ENCODE measurements at places on chromosomes 5 and 9.
A peak's percentile ranks its signal among the peaks of the same experiment; 100 is the strongest.

GRCh38 chr9:105881021-105881420 is 186.7 kb downstream of the TMEM38B start:
- no peak for DNase-seq

DNA sequence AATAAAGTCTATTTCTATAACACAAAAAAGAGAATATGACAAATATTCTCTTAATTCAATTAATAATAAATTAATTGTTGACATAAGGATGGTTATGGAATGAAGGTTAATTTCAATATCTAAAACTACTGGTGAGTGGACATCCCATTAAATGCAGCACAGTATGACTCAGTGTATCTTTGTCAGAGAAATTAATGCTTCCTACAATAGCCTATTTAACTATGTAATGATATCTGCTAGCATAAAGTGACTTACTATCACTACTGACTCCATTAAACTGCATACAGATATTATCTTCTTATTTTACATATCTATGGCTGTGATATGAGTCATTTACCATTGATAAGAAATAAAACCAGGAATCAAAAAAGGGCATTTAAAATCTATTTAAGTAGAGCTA is 298.7 kb downstream of the CDH12 start:
- no peak for DNase-seq

- DNase-seq: no peak
Observed at GRCh38 chr9:137446851-137447471, 5.8 kb upstream of the ENTPD8 start.

DNA sequence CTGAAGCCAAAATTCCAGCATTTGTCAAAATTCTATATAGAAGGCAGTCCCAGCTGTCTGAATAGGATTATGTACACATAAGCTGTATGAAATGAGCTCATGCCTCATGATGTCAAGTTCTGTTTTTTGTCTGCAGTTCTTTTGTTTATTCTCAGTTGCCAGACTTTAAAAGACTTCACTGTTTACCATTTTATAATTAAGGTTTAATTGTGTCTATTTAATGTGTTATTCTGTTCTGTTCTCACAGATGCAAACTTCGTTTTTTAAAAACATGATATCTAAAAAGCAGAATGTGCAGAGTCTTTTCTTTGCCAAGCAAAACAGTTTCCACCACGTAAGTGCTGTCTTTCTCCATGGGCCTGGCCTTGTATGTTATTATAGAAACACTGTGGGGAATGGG is 31.1 kb downstream of the ERAP1 start:
- DNase-seq: no peak

GRCh38 chr9:15576350-15577050 is 23.7 kb downstream of the CCDC171 start:
- no peak for DNase-seq

DNA sequence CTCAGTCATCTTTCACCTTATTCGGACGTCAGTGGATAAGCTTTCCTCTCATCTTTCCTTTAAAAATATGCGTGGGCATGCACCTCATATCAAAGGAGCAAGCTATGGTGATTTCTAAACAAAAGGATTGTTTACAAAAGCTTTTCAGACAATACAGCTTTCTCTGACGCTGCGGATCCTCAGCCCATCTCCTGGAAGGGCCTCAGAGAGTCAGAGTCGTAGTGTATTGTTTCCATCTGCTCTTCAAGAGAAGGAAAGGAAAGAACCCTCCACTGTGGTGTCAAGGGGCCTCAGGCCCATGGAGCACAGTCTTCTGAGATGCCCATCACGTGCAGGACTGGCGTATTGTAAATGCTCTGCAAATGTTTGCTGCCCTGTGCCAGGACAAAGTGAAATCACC is 163.4 kb upstream of the MAP1B start:
- DNase-seq: no peak

DNA sequence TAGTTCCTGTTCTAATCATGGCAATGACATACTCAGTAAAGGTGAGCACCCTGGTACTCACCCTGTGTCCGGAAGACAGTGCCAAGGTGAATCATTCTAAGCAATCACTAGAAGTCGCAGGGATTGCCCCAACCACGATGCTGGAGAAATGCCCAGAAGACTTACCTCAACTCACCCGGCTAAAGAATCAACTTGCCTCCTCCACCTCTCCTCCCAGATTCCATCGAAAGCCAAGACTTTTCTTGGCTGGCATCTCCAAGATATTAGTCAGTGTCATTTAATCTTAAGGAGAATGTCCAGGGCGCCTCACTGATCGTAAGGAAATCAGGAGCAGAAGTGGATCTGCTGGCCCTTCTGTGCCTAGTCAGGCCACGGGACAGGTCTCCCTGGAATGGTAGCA is 204.9 kb downstream of the ERCC6L2 start:
- DNase-seq: no peak

DNA sequence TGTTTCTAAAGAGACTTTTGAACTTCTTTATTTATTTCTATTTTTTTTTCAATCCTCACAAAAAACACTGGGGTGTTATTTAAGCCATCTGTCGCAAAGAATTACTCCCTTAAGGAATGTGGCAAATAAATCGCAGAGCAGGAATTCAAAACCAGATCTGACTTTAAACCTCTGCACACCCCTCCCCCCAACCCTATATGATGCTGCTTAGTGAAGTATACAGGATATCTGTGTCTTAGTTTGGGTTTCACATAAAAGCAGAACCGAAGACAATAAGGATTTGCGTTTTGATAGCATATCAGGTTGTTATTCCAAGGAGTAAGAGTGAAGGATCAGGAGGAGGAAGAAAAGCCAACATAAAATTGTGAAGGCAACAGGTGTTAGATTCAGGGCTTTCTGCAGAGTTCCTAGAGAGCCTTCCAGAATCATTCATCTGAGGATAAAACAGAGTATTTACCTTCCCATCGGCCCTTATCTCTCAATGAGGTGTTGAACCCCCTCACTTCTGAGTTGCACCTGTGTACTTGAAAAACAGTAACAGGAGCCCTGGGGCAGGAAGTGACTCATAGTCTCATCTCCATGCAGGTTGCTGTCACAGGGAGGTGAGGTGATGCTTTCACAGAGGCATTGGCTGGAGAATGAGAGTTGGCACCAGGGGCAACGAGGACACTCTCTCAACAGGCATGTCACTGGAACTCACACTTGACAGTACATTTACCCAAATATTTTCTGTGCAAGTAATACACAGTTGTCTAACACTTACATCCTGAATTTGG is 33.5 kb upstream of the DMRT3 start:
- no peak for DNase-seq

- DNase-seq: no peak
Observed at GRCh38 chr5:17436761-17437221, 61.2 kb upstream of the TAF11L2 start.

- DNase-seq: peak; percentile 74
Observed at GRCh38 chr9:35748858-35749514, at the start of the genes GBA2 and RGP1. GBA2 (minus strand) TSS chr9:35749228; CDS start chr9:35748704, 524 bp downstream. RGP1 (plus strand) TSS chr9:35749287; CDS start chr9:35749756, 469 bp downstream.

GRCh38 chr5:115435065-115435777 is 109.4 kb downstream of the FEM1C start:
- DNase-seq: no peak

- no peak for DNase-seq
Observed at GRCh38 chr5:78499485-78499884, 139.1 kb downstream of the SCAMP1 start.

GRCh38 chr9:34070606-34071324 is 22.1 kb upstream of the UBAP2 start:
- no peak for DNase-seq

GRCh38 chr9:131620764-131621520 is 75.6 kb downstream of the PRRT1B start:
- DNase-seq: no peak

DNA sequence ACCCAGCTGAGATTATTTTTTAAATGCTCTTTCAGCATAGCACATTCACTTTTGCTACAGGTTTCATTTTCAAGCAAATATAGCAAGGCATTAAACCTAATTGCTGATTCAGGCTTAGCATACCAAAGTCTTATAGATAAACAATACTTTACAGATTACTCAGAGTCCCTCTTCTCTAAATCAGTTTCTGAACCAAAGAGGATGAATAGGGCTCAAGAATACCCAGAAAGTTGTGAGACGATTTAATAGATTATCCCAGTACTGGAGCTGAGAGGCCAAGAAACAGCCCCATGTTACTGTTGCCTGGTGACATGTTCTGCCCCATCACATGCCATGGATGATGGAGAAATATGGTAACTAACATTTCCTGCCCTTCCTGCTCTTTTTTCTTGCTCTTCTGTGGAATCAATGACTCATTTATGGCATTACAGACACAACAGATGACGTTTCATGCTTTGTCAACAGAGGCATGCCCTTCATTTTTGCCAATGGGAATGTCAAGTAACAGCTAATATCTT is 18.1 kb upstream of the SSBP2 start:
- no peak for DNase-seq

DNA sequence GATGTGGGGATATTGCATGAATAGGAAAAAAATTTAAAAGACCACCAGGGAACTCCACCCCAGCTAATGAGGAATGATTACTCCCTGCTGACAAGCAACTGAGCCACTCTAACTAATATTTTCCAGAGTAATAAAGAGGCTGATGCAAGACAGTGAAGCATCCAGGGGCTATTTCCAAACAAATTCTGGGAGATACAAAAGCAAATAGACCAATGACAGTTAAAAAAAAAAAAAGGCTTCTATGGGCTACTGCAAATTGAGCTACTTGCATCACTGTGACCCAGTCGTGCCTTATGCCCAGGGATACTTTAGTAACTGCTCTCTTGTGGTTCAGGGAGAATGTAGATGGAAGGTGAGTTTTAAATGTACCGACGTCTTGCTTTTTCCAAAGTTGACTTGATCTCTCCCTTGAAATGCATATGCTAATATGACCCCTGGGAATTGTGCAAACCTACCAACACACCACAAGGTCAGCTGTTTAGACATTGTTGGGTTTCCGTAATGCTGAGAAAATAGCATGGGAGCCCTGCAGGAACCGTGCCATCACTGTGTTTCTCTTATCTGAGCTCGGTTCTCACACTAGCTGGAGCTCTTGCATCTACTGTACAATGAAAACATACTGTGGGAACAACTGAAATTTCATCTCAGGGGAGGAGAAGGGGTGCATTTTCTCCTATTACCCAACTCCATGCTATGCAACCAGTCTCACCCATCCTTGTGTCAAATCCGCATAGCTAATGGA is 250.6 kb upstream of the MAP3K1 start:
- DNase-seq: no peak

- no peak for DNase-seq
Observed at GRCh38 chr9:21251190-21251589, 11.4 kb upstream of the IFNA14 start.

- no peak for DNase-seq
Observed at GRCh38 chr5:12313602-12314001, 409.4 kb upstream of the CTNND2 start.

GRCh38 chr5:34053133-34053532 is 10.1 kb upstream of the C1QTNF3 start:
- DNase-seq: no peak

- DNase-seq: no peak
Observed at GRCh38 chr9:27085456-27085855, 23.6 kb upstream of the TEK start.

GRCh38 chr5:158054223-158055110 is 195.5 kb upstream of the CLINT1 start:
- DNase-seq: no peak

All from stimulated activated CD4-positive, alpha-beta T cell treated with anti-CD3 and anti-CD28 coated beads, Interleukin-4, amount 100 ng/mL, for 24 hours (primary cell).